Panc1 (cell line): ENCODE measurements at places on chromosomes 6 and 20. TPM values are rescaled to one million over a fixed set of nuclear protein-coding genes. Genes with fewer than 3 reads are reported as not detected.

DNA sequence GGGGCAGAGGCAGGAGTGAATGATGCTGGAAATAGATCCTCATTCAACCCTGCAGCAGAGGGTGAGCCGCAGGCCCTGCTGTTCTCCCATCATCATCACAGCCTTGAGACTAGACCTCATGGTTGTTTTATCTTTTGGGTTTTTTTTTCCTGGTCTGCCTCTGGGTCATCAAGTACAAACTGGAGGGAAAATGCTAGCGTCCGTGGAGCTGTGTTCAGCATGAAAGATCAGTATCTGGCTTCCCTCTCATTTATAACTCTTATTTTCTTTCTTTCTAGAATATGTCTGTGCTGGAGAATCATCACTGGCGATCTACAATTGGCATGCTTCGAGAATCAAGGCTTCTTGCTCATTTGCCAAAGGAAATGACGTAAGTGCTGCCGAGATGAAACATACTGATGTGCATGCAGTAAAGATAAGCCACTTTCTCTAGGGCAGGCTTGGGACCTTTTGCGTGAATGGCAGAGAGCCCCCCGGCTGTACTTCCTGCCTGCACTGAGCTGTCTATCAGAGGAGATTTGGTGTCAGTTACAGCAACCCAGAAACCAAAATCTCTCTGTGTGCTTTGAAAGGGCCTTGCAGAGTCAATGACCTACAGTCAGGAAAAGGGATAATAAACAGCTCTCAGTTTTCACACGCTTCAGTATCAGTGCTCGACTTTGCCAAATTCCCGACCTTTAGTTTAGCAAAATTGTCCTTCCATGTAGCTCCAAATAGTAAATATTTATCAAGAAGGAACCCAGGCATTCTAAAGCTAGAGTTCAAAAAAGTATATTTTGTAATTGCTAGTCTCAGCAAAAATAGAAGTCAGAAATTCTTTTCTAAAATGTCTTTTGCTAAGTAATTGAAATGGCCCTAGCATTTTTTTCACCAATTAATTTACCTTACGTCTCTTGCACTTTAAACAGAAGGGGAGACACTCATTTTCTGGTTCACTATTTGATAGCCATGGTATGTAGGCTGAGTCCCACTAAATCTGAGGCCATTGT, 76.3 kb downstream of the MTFR2 start:
- DNase-seq, result no peak

DNA sequence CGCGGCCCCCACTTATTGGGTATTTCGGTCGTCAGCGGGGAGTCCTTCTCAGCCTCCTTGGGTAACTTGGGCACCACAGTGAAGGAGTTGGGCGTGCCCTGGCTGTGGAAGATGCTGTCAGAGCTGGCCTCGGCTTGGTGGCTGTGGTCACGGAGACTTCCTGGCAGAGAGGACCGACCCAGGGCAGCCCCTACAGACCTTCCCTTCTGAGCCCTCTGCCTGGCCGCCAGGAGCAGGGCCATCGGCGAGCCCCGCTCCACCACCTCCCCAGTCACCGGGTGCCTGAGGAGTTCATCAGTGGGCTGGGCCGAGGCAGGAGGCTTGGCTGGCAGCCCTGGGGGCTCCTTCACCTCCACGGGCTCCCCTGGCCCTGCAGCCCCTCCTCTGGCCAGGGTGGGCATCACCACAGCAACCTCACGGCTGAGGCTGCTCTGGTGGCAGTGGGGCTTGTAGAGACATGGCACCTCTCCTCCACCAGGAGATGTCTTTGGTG, 37.2 kb downstream of the C6orf132 start:
- no peak for DNase-seq

GRCh38 chr20:40931410-40932044, 97.1 kb upstream of the TOP1 start:
- no peak for DNase-seq

DNA sequence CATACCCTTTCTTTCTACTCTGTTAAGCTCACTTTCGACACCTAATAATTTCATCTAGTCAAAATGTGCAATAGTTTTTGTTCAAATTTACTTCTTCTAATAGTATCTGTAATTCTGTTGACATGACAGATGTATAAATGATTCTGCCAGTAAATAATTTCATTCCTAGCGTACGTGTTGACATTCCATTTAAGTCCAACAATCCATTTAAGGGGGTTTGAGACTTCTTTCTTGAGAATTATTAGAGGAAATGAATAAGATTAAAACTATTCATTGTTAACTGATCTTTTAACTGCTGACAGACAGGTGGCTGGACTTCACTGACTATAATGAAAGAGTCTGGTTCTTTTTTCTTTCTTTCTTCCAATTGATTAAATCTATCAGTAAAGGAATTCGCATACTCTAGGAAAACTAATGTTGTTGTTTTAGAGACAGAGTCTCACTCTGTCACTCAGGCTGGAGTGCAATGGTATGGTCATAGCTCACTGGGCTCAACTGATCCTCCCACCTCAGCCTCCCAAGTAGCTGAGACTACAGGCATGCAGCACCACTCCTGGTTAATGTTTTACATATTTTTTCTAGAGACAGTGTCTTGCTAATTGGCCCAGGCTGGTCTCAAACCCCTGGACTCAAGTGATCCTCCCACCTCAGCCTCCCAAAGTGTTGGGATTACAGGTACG, 55.9 kb downstream of the MAP3K5 start:
- no peak for DNase-seq

The PCIF1 gene
- 24.6 TPM for total RNA-seq

GRCh38 chr6:9186148-9186547, 750.8 kb upstream of the SLC35B3 start:
- DNase-seq, result no peak
